ENCODE measurements at places on chromosomes 2 and 18.

DNA sequence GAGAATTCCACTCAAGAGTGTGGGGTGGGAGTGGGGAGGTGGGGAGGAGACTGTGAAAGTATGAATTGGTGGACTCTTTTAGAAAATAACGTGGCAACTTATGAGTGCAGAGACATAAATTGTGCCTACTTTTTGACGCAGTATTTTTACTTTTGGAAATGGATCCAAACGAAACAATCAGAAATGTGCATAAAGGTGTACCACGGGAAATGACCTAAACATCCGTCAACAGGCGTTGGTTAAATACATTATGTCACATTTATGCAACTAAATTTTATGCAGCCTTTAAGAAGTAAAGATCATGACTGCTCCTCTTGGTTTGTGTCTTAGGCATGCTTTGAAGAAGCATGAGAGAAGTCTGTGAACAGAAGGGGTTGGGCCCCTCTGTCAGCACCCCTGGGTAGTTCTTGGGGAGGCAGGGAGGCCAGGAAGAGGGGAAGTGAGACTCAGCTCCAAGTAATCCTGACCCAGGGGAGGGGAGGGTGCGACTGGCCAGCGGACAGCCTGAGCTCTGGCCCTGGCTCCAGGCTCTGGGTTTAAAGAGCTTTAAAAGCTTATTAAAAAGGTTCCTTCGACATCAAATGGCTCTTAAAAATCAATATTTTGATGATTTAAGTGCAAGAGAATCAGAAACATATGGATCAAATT is 126.4 kb upstream of the HAAO start:
- DNase-seq: no peak

DNA sequence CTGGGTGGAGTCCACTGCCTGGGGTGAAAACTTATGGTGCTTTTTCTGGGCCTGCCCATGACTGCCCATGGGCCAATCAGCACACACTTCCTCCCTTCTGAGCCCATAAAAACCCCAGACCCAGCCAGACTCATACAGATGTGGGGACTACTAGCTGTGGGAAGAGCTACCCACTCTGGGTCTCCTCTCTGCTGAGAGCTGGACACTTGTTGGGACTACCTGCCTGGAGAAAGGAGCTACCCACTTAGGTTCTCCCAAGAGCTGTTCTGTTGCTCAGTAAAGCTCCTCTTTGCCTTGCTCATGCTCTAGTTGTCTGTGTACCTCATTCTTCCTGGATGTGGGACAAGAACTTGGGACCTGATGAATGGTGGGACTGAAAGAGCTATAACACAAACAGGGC is 119.6 kb upstream of the SLC38A11 start:
- no peak for DNase-seq

- peak; percentile 52 for DNase-seq
Measured at GRCh38 chr2:11286749-11287148, 57.7 kb downstream of the ROCK2 start.

DNA sequence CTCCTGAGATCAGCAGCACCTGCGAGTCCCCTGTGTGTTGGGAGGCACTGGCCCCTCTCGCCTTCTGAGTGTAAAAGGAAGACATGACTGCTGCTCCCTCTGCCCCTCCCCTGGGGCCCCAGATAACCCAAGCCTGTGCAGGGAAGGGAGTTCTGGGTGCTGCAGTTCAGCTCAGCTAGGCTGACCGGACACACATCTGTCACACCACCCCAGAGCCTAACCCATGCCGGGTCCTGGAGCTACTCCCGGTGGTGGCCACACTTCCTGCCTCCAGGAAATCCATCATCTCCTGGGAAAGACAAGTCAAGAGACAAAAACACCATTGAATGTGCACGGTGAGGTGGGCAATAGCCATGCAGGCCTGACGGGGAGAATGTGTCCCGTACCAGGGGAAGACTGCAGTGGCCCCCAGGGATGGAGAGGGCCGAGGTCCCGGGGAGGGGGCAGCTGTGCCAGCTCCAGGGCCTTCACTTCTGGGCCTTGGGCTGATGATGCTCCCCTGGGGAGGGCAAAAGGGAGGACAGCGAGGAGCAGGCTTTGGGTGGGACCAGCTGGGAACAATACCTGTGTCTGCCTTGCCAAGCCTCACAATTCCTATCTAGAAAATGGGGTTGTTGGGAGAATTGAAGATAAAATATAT is 210.6 kb downstream of the TFCP2L1 start:
- DNase-seq: no peak

DNA sequence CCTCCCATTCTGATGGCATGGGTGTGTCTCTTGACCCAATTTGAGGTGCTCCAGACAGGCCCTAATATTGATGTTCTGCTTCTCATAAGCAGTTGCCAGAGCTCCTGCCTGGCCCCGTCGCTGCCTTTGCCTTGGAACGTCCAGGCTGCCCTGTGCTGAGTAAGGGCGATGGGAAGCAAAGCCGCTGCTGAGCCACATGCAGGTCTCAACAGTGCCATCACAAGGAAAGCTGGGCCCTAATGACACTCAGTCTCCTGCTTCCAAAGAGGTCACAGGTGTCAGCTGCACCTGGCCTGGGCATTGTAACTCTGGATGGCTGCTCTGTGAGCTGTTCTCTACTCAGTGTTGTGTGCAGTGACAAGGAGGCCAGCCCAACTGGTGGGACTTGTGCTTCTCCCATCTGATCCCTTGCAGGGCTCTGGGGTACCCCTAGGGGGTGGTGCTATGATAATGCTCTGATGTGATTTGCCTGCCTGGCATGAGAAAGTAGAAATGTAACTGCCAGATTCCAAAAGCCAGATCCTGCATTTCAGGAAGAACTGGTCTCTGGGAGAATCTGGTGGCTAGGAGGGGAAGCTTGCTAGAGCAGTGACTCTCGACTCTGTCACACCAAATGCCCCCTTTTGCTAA is 8.7 kb downstream of the TTC39C start:
- DNase-seq: no peak

DNA sequence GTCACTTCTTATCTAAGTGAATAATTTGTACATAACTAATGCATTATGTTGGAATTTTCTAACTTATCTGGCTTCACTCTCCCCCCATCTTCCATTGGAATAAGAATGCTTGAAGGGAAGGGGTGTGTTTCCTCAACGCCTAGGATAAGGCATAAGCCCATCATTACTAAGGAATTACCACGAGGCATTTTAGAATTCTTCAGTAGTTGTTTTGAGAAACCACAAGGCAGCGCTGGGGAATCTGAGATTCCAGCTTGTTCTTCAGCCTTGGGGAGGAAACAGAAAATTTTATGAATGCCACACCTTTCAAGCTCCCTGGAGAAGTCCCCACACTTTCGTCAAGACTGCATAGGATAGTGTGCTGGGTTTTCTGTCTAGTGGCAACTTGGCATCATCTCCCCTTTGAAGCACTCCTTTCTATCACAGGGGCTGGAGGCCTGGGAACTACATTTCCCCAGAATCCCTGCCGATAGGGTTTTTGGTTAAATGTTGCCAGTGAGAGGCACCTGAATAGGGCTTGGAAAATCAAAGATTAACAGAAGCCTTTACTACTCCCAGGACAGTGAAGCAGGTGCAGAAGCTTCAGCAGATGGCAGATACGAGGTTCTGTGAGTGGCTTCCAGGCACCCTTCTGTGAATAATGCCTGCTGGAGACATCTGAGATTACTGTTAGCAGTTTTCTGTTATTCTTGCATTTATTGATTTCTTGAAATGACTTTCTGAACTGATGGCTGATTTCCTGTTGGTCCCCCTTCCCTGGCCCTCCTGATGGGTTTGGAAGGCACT is 192.7 kb upstream of the REV1 start:
- peak; percentile 31 for DNase-seq

DNA sequence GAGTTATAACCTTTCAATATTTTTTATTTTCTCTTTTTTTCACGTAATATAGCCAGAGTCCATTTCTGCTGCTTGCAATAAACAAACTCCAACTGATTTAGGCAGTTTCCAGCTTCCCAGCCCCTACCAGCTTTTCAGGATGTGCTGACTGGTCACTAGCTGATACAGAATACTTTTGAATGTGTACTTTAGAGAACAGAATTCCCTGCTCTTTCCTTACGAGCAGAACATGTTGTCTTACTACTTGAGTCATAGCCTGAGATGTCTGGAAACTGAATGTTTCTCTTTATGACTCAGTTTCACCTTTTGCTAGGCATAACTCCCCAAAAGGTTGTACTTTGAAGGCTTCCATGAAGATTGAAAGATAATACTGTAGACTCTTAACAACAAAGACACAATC is 44.5 kb upstream of the KCNE4 start:
- DNase-seq: peak; percentile 67
